Fibroblast of mammary gland (primary cell): ENCODE measurements at places on chromosomes 3 and 15.

DNA sequence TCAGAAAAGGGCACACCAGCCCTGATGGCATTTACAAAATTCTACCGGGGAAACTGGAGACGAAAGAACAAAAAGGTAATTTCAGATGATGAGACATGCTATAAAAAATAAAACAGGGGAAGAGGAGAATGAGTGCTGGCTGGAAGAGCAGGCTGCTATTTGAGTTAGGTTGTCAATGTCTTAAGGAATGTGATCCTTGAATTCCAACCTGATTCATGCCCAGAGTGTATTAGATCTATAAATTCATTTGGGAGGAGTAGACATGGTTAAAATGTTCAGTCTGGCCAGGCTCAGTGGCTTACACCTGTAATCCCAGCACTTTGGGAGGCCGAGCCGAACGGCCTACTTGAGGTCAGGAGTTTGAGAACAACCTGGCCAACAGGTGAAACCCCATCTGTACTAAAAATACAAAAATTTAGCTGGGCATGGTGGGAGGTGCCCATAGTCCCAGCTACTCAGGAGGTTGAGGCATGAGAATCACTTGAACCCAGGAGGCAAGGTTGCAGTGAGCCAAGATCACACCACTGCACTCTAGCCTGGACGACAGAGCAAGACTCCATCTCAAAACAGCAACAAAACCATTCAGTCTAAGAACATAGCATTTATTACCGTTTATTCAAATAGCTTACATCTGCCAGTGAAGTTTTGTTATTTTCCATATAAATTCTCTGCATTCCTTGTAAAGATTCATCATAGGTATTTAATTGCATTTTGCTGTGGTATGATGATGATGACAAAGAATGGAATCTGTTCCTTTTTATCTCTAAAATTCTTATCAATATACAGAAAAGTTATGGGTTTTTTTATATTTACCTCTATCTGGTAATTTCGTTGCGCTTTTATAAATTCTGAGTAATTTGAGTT, 126.7 kb upstream of the NR2E3 start:
- no peak for DNase-seq

- peak; percentile 51 for DNase-seq
These were observed 26.4 kb downstream of the NIT2 start for GRCh38 chr3:100360757-100361496.

- peak; percentile 63 for DNase-seq
These were observed 291.9 kb upstream of the NR2F2 start for GRCh38 chr15:96038650-96039049.

DNA sequence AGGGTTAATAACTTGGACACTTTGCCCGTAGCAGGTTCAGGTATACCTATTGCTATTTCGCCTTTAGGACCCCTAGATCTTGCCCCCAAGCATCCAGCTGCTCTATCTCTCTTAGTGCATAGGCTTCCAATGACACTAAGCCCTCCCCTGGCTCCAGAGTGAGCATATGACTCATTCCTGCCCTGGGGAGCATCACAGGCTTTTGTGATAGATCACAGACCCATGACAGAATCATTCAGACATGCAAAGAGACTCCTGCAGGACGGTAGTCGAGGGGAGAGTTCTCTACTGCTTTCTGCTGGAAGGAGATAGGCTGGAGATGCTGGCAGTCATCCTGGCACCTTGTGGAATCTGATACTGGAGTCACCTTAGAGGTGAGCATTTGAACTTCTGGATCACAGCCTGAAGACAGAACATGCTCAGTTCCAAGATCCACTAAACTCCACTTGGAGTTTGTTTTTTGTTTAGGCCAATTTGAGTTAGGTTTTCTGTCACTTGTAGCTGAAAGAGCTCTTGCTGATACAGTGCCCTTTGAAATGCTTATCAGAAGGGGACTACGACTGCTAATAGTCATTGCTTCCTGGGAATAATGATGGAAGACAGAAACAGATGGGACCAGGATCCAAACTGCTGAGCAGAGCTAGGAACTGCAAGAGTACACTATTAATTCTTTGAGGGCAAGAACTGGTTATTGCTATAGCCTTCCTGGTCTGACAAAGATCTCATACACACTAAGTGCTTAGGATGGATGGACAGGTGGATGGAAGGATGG, 11.0 kb downstream of the LYSMD2 start:
- DNase-seq = peak; percentile 91

DNA sequence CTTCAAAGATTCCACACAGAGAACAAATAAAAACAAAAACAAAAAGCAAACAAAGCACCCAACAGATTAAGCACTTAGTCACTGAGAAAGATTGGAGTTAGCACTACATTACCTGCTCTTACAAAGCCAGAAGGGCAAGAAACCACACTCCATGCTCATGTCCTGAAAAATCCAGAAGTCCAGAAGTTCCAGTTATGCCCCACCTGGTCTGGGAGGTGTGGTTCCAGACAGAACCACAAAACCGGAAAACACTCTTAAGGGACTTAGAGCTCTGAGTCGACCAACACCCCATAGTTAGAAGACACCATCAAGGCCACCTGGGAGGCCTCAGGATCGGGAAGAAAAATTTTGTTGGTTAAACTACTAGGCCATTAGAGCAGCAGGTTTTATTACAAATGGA, 88.9 kb downstream of the TNIK start:
- no peak for DNase-seq

DNA sequence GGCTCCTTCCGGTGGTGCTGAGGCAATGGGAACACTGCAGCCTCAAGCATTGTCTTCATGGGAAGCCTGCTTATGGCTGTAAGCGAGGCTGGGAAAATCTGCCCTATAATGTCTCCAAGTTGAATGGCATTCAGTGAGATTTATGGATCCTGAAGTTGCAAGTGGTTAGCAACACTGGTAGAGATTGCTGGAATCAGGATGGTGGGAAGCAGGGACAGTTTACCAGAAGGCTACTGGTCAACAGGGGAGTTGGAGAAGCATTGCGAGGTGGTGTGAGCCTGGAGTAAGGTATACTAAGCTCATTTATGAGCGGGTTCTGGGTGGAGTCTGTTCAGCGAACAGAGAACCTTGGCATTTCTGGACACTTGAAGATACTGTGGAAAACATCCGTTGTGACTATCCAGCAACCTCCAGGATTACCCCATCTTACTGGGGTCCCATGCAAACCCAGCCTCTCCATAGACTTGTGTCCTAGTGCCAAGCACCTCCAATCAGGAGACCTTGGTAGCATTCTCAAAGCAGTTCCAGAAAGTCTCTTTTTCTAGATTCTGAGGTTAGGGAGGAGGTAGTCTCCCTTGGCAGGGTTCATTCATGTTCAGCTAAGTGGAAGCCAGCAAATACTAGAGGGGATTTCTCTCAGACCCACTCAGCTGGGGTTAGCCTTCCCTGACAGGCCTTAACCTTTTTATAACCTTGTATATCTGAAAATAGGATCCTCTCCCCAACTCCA, 7.3 kb downstream of the RPSA start:
- DNase-seq = peak; percentile 30

DNA sequence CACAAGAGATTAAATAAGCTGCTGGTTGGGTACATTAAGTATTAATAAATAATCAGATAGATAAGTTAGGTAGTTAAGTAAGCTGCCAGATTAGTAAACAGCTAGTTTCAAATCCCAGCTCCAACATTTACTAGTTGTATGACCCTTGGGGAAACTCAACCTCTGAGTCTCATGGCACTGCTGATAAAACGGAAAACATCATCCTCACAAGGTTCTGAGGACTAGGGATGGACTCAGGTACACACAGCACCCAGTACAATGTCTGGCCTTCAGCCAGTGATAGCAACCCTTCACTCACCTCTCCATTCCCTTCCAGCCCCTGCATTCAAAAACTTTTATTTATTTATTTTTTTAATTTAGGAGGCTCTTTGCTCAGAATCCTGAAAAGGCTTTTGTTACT, 32.3 kb downstream of the B3GNT5 start:
- no peak for DNase-seq

DNA sequence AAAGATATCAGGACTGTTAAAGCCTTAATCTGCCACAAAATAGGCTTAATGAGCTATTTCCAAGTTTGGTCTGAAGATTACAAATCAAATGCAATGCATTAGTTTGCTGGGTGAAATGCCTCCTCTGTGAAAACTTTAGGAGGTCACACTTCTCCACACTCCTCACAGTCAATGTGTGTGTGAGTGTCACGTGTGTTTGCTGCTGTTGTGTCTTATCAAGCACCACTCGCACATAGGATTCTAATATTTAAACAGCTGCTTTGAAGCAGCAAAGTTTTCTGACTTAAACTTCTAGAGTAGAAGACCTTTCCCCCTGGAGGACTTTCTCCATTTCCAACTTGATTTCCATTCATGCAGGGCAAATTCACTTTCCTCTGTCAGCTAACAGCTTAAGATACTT, 203.2 kb upstream of the PEX5L start:
- DNase-seq = no peak

GRCh38 chr3:42702982-42703694, 540 bp upstream of the HHATL start:
- no peak for DNase-seq

DNA sequence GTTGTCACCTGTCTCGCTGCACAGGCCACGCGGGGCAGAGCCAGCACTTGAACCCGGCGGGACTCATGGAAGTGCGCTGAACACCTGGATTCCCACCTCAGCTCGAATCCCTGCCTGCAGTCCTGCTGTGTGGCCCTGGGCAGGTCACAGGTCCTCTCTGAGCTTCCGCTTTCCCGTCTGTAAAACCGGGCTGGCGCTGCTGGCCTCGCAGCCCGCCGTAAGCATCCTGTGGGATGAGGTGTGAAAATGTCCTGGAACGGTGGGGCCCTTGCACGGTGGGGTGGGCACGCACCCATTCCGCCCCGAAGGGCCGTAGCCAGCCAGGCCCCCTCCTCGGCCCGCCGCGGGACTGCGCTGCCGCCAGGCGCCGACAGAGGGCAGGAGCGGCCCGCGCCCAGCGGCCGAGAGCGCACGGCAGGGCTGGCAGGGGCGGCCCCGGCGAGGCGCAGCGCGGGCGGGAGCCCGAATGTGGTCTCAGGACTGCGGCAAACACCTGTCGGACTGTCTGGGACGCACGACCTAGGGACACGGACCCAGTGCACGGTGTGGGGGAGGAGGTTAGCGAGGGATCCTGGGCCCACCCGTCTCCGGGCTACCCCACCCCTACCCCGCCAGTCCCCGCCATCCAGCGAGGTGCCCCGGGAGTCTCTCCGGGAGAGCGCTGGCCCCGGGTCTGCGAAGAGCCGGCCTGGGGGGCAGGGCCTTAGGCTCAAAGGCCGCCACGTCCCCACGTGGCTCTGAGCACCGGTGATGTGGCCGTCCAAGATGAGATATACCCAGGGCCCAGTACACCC, 40.4 kb downstream of the DNAJB8 start:
- peak; percentile 14 for DNase-seq

GRCh38 chr3:184177331-184177731, 2.7 kb downstream of the AP2M1 start:
- DNase-seq = peak; percentile 74

- DNase-seq = no peak
These were observed 988 bp upstream of the CHSY1 start for GRCh38 chr15:101252836-101253235.

DNA sequence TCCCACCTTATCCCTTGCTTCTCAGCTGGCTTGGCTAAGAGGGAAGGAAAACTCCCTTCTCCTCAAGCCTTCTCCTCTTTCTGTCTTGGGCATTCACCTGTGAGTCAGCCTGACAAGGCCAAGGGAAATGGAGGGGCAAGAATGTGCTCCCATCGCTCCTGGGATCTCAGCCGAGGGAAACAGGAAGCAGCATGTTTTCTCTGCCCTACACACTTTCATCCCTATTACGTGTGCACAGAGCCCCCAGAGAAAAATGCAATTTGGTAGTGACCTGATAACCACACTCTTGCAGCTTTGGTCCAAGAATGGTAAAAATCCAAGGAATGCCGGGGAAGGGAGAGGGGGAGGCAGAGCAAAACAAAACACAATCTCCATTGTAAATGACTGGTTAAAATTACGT, 32.9 kb upstream of the MTMR10 start:
- DNase-seq = peak; percentile 82

DNA sequence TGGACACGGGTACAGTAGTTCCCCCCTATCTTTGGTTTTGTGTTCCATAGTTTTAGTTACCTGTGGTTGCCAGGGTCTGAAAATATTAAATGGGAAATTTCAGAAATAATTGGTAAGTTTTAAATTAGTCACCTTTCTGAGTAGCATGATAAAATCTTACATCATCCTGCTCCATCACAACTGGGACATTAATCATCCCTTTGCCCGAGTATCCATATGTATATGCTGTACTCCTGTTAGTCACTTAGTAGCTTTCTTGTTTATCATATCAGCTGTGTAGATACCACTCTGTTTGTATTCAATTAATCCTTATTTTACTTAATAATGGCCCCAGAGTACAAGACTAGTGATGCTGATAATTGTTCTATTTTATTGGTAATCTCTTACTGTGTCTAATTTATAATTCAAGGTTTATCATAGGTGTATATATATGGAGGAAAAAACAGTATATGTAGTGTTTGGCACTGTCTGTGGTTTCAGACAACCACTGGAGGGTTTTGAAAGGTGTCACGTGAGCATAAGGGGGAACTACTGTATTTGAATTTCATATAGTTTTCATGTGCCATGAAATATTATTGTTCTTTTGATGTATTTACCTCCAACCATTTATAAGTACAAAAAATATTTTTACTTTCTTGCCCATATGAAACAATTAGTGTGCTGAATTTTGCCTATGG, 41.4 kb downstream of the CTDSPL2 start:
- peak; percentile 82 for DNase-seq

GRCh38 chr3:67094167-67094566, 96.1 kb downstream of the KBTBD8 start:
- DNase-seq = no peak

DNA sequence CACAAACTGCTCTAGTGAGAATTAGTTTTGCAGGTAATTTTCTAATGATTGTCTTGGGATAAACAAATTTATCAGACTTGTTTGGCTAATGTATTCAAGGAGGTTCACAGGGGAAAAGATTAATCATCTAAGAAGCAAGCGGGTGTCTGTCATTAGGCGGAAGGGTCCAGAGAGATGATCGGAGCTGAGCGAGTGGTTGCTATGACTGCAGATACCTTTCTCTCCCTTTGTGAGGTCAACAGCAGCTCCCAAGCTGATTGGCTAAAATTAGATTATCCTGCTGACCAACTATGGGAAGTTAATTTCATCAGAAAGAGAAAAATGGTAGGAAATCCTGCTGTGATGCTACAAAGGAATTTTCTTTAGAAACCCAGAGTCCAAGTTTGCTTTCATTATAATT, 276.0 kb downstream of the SOX2 start:
- no peak for DNase-seq

DNA sequence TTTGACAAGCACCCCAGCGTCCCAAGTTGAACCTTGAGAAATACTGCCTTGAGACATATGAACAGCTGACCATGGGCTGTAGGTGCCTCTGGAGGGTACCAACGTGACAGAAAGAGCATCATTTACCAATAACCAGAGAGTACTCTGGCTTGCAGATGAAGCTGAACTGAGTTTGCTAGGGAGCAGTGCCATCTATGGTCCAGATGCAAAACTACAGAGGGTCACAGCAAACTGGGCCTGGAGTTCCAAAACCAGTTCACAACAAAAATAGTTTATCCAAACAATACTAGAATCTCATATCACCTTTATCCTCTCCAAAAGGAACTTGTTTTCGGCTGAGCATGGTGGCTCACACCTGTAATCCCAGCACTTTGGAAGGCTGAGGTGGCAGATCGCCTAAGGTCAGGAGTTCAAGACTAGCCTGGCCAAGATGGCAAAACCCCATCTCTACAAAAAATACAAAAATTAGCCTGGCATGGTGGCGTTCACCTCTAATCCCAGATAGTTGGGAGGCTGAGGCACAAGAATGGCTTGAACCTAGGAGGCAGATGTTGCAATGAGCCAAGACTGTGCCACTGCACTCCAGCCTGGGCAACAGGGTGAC, 69.3 kb downstream of the CHAC1 start:
- DNase-seq = peak; percentile 67

GRCh38 chr3:97131476-97131875, 317.1 kb downstream of the EPHA6 start:
- no peak for DNase-seq

- DNase-seq = peak; percentile 61
These were observed 16.1 kb downstream of the POU1F1 start for GRCh38 chr3:87260270-87260669.
